Choroid plexus epithelial cell (primary cell): ENCODE measurements at places on chromosomes 4 and X.

GRCh38 chr4:165095291-165095690 lies 17.4 kb downstream of the TMEM192 start:
- no peak for DNase-seq

DNA sequence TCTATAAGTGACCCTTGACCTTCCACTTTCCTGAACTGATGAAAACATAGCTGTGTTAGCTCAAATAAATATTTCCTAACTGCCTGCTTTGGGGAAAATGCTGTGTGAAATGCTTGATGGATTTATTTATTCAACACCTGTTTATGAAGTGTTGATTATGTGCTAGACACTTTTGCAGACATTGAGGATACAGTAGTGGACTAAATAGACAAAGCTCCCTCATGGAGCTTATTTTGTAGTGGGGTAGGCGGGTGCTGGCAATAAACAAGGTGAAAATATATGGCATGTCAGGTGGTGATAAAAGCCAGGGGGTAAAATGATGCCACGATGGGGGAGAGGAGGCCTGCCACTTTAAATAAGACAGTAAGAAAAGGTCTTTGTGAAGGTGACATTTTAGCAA lies 50.2 kb upstream of the TLR3 start:
- no peak for DNase-seq

- DNase-seq: no peak
Measured at GRCh38 chr4:146122398-146122797, 53.1 kb upstream of the LSM6 start.

GRCh38 chr4:83679692-83680091 lies 143.8 kb downstream of the GPAT3 start:
- no peak for DNase-seq

GRCh38 chrX:112913807-112914206 lies 73.2 kb upstream of the AMOT start:
- no peak for DNase-seq

DNA sequence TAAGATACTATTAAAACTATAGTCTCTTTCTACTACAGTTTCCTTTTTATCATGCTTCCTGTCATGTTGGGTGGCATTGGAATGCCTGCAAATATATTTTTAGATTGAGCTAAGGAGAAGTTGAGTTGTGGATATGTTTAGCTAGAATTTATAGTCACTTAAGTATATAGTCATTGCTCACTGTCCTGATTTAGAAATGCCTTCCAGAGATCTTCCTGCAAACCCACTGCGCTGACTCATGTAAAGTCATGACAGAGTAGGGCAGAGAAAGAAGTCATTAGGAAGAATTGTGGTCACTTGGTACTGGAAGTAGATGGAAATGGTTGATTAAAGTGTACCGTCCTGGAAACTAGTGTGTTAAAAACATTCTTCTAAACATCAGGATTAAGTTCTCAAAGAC lies 490.3 kb upstream of the PABPC4L start:
- DNase-seq: no peak

- DNase-seq: no peak
Measured at GRCh38 chrX:13808293-13808692, 8.6 kb downstream of the GPM6B start.

GRCh38 chrX:47191331-47191730 lies 2.3 kb upstream of the UBA1 start:
- DNase-seq: peak; percentile 7

DNA sequence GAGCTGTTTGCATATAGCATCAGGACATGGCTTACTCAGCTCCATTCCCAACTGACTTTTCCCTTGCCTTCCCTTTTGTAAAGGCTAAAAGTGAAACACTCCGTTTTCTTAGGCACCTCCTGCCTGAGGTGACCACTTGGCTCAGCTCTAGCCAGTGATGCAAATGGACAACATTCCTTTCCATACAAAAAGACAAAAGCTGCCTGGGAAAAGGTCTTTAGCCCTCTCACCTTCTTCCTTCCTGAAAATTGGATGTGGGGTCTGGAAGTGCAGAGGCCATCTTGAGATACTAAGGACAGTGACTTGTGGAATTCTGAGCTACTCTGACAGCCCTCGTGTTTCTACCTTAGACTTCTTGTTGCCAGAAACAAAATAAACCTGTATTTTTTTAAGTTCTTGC lies 27.7 kb upstream of the SFRP2 start:
- no peak for DNase-seq

DNA sequence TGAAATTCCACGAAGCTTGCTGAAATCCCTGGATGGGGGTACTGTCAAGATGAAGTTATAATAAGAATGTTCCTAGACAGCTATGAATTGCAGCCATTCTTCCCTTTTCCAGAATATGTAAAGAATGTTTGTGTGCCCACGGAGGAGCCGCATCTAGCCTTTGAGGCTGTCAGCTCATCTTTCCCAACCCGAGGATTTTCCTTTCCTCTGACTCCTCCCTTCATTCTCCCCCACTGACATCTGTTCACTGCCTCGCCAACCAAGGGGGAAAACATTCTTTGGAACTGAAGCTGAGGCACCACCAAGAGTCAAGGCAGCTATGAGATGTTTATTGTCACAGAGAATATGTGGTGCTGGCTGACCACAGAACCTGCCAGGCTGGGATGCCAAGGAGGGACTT lies 8.8 kb downstream of the NHSL2 start:
- peak; percentile 19 for DNase-seq

DNA sequence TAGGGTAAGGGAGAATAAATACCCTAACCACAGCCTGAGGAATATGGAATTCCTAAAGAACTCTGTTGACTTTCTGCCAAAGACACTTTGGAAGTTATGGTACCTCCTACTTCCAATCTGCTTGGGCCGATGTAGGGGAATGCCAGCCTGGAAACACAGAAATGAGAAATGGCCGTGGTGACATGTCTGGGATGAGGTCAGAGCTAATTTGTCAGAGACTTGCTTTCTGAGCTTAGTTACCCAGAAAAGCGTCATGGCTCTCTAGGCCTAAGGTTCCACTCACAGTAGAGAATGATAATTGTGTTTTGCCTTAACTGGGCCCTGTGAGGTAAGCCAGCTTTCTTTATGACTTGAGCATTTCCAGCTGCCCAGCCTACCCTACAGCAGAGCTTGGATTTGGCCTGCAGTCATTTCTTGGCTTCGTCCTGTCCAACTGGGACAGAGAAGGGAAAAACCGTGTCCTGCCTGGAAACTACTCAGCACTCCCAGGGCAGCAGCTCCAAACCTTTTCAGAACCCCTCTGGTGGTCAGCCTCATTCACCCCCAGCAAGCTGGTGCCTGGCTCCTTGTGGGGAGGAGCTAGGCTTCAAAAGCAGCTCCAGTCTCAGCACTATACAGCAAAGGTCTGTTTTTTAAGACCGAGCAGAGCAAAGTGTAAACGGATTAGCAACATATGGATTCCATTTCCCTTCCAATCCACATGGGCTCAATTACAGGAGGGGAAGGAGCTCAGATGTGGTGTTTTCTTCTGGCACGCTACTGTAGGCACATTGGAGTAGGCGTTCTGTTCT lies 92.3 kb downstream of the RLIM start:
- no peak for DNase-seq

DNA sequence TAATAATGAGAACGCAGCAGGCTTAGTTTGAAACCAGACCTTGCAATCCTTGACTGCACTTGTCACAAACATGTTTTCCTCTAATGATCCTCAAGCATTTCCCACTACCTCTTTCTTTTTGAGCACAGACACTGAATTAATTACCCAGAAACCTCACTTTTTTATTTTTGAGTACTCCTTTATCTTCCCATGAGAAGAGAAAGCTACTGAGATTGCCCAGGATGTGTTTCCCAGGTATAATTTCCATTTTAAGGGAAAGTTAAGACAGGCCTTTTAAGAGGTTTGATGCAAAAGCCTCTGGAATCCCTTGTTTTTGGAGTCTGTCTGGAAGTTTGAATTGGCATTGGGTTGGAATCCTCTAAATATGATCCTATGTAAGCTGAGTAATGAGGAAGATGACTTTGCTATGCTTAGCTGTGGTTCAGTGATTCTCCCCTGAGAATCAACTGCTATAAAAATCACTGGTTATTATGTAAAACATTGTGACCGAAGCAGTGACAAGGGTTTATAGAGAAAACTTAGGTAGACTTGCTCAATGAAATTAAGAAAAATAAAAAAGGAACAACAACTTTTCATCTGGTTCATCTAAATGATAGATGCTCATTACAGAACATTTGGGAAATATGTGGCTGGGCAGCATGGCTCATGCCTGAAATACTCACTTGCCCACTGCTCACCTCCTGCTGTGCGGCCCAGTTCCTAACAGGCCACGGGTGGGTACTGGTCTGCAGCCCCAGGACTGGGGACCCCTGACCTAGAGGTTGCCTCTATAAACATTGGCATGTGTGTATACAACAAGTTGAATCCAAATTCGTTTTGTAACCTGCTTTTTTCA lies 10.8 kb upstream of the RHOH start:
- DNase-seq: no peak

DNA sequence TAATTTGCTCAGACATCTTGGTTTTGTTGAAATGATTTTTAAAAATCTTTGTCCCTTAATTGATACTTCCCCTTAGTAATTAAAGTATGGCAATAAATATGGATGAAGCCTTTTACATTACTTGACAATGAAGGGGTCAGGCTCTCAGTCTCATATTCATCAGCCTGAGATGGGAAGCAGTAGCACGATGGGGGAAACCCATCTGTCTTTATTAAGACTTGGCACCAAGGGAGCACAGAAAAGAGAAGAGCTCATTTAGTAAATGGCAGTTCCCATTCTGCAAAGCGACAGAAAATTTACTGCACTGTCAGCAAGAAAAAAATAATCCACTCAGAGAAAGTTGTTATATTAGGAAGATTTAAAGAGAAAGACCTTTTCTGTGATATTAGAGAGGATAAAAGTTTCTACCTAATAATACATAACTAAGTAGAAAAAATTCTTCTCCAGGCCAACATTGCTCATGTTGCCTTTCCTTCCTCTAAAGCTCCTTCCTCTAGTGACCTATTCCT lies 7.9 kb upstream of the SERTM2 start:
- DNase-seq: no peak

GRCh38 chr4:182238355-182238931 lies 4.8 kb upstream of the TENM3 start:
- peak; percentile 40 for DNase-seq

DNA sequence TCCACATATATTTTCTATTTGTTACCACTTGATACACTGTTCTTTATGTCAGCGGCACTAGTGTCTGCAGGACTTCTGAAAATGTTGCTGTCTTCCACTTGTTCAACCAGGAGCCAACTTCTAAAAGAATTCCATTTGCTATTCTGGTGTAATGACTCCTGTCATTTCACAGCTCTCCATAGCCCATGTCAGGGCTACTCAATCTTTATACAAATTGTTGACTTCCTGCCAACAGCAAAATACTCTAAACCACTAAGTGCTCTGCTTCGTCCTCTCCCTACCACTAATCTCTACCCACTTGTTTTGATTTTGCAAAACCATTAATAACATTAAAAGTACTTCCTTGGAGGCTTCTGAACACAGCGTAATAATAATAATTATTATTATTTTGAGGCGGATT lies 7.2 kb downstream of the CTSO start:
- DNase-seq: peak; percentile 59

GRCh38 chrX:40514376-40514775 lies 66.4 kb upstream of the ATP6AP2 start:
- no peak for DNase-seq

DNA sequence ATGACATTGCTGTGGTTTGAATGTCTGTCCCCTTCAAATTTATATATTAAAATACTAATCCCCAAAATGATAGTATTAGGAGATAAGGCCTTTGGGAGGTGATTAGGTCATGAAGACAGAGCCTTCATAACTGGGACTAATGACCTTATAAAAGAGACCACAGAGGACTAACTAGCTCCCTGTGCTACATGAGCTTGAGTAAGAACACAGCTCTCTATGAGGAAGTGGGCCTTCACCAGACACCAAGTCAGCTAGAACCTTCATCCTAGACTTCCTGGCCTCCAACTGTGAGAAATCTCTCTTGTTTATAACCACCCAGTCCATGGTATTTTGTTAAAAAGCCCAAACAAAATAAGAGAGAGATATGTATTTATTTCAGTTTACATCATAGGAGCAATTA lies 242.2 kb upstream of the CTSO start:
- peak; percentile 55 for DNase-seq

- peak; percentile 74 for DNase-seq
Measured at GRCh38 chr4:19382993-19383756, 868.5 kb upstream of the SLIT2 start.

DNA sequence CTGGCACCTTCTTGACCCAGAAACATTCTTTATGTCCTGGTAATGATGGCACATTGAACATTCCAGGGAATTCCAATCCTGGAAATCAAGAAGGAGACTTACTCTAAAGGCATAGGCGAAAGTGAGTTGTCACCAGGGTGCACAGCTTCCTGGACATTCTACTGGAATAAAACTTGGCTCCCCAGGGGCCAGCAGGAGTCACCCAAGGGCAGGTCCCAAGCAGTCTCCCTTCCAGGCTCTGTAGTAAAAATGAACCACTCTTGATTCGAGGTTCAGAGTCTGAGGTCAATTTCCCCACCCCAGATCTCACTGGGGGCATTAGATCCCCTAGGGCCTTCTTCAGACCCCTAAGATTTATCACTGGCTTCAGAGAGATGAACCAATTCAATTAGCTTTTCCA lies 338.7 kb upstream of the GATB start:
- no peak for DNase-seq

- DNase-seq: no peak
Measured at GRCh38 chr4:76012388-76012801, 5.1 kb upstream of the CXCL9 start.

DNA sequence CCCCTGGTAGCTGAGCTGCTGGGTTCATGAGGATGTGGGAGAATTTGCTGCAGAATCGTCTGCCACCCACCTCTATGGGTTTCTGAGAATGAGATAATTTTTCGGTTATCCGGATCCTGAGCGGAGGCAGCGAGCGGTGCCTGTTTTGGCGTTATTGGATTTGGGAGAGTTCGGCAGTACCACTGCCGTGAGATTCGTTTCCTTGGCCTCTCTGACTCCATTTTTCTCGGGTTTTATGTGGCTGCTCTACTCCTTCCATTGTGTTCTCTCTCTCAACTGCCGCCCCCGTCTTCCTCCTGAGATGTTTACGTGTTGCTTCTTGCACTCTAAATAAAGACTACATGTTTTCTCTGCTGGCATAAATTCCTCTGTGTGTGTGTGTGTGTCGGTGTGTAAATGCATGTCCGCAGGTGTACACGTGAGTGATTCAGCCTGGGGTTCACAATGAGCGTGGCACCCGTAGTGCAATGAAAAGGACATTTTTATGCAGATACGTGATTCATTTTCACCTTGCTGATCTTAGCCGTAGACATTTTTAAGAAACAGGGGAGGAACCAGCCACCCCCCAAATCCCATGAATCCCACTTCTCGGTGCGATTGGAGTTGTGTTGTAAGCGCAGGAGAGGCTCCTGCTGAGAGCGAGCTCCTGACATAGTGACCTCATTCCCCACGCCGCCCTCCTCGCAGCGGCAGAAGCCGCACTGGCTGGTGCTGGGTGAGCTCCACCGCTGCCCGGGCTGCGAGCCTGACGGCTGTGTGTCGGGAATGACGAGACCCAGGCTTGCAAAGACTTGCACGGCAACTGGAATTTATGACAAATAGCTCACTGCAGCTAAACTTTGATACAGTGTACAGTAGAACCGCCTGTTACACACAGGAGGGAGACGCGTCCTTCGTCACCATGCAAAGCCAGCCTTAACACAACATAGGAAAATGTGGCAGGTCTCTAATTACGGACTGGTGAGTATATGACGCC lies 82.2 kb downstream of the STOX2 start:
- peak; percentile 71 for DNase-seq
